ENCODE measurements at places on chromosomes 3 and 15.

DNA sequence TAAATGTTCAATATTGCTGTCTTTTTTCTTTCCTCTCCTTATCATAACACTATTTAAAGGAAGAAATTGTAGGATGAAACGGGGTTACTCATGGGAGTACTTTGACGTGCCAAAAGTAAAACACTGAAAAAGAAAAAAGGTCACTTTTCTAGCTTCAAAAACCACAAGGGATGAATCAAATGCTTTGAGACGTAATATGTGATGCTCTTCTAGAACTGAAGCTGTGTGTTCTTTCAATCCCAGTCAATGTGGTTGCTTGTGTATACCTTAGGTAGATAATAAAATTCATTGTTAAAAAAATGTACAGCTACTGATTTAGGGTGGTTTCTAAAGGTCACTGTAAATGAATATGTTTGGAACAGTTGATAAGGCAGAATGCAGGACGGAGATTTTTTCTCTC, 538.8 kb upstream of the ZNF717 start:
- DNase-seq, result no peak

DNA sequence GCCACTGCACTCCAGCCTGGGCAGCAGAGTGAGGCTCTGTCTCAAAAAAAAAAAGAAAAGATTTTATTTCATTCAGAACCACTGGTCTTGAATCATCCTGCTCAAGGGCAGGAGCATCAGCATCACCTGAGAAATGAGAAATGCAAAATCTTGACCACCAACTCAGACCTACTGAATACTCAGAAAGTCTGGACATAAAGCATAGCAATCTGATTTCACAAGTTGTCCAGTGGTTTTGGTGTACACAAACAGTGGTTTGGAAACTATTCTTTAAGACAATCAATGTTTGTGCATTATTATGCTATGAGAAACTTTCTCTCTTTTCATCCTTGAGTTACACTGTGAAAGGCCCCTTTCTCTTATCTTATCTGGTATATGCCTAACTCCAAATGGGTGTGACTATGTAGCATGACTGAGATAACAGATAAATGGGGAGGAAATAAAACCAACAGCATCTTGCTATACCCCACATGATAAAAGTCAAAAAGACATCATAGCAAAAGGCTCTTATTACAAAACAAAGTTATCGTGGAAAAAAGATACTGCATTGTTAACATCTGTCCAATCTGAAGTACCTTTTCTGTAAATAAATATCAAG, 174.2 kb upstream of the STT3B start:
- DNase-seq, result no peak

DNA sequence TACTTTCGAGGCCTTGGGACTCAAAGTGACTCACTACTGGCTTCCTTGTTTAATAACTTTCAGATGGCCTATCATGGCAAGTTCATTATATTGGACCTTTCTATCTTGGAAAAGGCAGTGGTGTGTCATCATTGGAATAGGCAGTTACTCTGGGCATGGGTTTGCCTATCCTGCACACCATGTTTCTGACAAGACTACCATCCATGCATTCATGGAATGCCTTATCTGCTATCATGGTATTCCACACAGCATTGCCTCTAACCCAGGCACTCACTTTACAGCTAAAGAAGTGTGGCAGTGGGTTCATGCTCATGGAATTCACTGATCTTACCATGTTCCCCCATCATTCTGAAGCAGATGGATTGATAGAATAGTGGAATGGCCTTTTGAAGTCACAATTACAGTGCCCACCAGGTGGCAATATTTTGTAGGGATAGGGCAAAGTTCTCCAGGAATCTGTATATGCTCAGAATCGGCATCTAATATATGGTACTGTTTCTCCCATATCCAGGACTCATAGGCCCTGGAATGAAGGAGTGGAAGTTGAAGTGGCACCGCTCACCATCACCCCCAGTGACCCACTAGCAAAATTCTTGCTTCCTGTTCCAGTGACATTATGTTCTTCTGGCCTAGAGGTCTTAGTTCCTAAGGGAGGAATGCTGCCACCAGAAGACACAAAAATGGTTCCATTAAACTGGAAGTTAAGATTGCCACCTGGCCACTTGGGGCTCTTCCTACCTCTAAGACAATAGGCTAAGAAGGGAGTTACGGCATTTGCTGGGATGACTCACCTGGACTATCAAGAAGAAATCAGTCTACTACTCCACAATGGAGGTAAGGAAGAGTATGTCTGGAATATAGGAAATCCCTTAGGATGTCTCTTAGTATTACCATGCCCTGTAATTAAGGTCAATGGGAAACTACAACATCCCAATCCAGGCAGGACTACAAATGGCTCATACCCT, 1161.4 kb downstream of the SI start:
- DNase-seq, result no peak

GRCh38 chr3:170584585-170585007, 1.3 kb downstream of the SLC7A14 start:
- DNase-seq, result no peak

DNA sequence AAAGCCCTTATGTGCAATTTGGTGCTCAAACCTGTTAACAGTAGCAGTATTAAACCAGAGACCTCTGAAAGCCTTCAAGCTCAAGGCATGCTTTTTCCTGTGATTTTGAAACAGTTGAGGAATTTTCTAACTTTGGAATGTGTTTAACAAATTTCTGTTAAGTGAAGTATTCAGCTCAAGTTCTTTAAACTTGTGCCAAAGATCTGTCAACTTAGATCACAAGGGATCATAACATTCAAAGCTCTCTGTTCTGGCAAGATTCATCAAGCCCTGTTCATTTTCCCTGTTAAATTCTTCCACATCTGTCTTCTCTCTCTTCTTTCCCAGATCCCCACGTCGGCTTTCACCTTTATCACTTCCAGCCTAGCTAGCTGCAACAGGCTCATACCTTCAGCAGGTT, 28.8 kb upstream of the RYK start:
- DNase-seq, result no peak

GRCh38 chr3:151552589-151552988, 91.7 kb upstream of the IGSF10 start:
- no peak for DNase-seq

DNA sequence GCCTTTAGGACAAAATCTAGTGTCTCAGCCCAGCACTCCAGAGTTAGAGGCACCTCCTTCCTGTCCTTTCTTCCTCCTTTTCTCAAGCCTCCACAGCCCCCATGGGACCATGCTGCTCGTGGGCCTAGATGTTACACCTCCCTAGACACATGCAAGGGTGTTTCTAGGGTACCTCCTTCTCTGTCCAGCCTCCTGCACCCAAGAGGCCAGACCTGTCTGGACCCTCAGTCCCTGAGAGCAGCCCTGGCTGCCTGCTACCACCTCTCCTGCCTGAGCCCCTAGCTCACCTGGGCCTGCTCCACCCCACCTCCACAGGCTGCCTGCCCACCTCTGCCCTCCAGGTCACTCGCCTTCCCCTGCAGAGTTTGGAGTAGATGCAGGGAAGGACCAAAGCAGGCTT, 5.2 kb downstream of the LOXL1 start:
- DNase-seq, result no peak
